Stimulated activated CD4-positive, alpha-beta T cell treated with anti-CD3 and anti-CD28 coated beads, Interleukin-2, amount 100 ng/mL, for 48 hours (primary cell): ENCODE measurements at places on chromosomes 11 and 22.
A peak's percentile ranks its signal among the peaks of the same experiment; 100 is the strongest.

DNA sequence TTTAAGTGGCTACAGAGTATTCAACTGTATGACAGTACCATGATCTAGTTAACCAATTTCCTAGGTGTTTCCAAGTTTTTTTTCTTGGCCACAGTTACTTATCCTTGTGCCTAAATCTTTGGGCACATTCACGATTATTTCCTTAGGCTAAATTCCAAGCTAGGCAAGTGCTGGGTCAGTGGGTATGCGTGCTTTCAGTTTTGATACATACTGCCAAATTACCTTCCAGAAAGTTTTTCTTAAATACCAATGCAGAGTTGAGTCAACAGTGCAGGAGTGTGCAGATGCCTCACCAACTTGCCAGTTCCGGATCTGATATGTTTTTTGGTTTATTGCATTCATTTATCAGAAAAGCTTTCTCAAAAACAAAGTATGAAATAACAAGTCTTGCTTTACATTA is 67.9 kb upstream of the OR4B1 start:
- no peak for DNase-seq

DNA sequence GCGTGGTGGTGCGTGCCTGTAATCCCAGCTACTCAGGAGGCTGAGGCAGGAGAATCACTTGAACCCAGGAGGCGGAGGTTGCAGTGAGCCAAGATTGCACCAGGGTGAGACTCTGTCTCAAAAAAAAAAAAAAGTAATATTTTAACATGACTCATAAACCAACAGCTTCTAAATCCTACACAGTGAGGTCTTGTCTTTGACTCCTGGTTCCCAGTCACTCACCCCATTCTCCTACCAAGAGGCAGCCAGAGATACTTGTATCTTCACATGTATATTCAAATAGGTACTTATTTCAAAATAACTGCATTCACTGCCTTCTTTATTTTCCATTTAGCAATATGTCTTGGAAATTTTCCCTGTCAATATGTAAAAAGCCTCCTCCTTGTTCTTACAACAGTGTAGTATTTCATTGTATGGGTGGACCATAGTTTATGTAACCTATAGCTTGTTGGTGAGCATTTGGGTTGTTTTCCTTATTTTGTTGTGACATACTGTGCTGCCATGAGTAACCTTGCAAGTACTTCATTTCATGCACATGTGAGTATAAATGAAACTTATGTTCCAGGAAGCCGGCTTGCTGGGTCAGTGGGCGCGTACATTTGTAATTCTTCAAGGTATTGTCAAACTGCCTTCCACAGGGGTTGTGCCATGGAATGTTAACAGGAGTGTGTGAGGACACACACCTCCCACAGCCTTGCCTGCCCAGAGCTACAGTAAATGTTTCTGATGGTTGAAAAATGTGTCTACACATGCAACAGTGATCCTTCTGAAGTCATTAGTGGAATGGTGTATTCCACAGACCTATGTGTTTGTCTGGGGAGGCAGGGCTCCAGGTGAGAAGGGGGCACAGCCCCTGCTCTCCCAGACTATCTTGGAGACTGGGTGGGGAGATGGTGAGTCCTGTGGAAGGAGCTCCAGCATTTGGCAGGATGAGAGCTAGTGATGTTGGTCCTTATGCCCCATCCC is 47.9 kb downstream of the OSBP2 start:
- DNase-seq = no peak

GRCh38 chr11:28679795-28680468 is 571.7 kb downstream of the METTL15 start:
- DNase-seq = no peak

DNA sequence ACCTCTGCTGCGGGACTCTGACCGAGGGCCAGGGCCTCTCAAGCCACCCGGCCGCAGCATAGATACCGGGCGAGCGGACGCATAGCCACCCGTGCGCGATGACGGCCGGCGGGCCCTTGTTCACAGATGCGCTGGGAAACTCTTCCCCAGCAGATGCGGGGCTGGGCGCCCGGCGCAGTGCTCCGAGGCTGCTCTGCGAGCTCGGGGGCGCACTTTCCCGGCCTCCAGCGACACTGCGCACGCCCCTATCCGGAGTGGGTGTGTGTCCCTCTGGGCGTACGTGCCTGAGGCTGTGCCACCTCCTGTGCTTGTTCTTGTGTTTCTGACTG is 104.7 kb upstream of the E2F8 start:
- no peak for DNase-seq

DNA sequence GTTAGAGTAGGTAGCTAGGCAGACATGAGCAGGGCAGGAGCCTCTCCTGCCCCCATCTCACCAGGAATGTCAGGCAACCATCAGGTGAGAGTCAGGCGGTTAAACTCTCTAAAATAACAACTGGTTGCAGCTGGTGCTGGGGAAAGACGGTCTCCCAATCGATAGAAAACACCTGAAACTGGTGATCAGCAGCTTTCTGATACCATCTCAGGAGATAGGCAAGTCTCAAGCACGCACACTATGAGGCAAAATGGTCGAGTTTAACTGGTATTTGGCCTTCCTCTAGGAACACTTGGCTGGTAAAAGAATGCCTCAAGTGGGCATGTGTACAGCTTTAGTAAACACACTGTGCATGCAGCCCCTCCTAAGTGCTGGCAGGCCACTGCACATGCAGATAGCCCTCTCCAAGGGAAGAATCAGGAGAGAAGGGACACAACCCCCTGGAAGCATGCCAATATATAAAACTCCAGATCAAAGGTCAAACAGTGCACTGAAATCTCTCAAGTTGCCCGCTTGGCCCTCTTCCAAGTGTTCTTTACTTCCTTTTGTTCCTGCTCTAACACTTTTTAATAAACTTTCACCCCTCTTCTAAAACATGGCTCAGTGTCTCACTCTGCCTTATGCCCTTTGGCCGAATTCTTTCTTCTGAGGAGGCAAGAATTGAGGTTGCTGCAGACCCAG is 88.7 kb downstream of the USP35 start:
- no peak for DNase-seq

DNA sequence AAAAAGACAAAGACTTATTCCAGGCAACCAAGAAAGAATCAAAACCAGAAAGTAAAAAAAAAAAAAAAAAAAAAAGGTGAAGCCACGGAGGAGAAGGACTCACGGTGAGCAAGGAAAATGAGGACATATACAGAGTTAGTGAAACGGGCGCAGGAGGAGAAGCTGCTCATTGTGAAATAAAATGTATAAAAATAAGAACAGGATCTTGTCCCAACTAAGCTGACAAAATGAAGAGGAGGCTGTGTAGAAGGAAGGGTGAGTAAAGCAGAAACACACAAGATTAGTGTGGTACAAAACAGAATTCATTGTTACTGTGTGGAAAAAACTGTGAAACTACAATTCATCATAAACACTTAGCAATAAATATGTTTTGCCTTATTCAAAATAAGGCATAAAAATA is 7.6 kb downstream of the IL17REL start:
- DNase-seq = no peak

DNA sequence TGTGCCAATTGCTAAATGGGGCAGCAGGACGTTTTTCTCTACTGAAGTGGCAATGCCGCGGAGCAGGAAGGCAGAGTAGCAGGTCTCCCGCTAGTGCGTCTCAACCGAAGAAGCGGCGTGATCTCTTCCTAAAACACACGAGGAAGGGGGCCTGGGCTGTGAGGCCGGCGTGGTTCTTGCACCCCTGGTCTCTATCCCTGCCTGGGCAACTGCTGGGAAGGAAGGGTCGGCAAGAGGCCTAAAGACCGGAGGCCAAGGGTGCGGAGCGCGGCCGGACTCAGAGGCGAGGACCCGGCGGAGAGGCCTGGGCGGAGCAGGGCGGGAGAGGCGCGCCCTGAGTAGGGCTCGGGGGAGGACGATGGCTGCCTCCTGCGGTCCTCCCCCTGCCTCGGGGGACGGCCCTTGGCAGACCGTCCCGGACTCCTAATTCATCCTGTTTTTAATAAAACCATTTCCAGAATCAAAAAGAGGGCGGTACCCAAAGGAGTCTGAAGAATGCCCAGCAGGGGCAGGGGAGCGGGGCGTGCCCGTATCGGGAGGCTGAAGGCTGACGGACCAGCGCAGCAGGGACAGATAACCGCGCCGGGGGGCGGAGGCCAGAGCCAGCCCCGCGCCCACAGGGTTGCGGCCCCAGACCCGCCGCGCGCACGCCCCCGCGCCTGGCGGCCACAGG is 572 bp upstream of the APLP2 start:
- peak; percentile 21 for DNase-seq

DNA sequence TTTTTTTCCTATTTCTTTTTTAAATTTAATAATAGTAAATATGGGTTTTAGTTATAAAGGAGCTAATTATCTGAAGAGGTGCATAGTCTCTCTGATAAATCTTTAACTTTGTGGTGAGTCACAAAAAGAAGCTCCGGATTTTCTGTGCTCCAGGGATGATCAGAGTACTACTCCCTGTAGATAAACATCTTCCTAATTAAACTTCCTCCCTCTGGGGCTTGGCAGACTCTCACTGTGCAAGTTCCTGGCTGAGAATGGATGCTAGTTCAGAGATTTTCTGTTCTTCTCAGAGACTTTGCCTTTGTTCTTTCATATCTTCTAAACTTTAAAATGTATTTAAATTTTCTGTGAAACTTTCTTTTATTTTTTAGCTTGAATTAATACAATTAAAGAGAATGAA is at the start of gene OR10G7:
OR10G7 (minus strand) TSS at position 72 of the 400 bp plus-strand sequence. CDS start 2,324 bp downstream, outside the sequence.
- no peak for DNase-seq

DNA sequence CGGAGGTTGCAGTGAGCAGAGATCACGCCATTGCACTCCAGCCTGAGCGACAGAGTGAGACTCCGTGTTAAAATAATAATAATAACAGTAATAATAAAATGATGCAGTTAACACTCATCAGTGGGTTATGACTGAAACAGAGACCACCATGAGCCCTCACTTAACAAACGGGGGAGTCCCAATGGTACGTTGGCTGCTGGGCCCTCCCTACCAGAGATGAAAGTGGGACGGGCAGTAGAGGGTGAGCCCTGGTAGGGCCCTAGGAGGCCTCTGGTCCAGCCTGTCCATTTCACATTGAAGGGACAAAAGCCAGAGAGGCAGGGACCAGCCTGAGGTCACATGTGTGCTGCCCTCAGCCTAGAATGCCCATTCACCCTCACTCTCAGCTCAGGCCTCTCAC is 13.7 kb upstream of the KIAA0930 start:
- DNase-seq = no peak

- DNase-seq = no peak
Measured at GRCh38 chr22:44942056-44942455, 67.7 kb downstream of the PHF21B start.

- no peak for DNase-seq
Measured at GRCh38 chr11:65662247-65662798, 393 bp downstream of the RELA start.

DNA sequence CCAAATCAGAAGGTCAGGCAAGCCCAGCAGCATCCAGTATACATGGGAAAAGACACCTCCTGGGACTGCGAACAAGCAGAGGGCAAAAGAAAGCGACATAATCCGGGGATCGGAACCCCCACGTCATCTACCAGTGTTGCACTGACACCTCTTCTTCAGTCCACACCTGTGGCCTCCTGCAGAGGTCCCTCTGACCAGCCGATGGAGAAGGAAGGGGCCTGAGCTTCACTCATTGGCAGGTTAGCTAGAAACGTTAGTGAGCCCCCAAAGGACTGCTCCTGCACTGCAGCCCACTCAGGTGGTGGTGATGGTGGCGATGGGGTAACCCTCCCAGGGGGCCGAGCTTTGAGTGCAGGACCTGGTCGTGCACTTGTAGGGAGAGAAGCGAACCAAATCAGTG is 22.1 kb downstream of the ASCL2 start:
- no peak for DNase-seq

DNA sequence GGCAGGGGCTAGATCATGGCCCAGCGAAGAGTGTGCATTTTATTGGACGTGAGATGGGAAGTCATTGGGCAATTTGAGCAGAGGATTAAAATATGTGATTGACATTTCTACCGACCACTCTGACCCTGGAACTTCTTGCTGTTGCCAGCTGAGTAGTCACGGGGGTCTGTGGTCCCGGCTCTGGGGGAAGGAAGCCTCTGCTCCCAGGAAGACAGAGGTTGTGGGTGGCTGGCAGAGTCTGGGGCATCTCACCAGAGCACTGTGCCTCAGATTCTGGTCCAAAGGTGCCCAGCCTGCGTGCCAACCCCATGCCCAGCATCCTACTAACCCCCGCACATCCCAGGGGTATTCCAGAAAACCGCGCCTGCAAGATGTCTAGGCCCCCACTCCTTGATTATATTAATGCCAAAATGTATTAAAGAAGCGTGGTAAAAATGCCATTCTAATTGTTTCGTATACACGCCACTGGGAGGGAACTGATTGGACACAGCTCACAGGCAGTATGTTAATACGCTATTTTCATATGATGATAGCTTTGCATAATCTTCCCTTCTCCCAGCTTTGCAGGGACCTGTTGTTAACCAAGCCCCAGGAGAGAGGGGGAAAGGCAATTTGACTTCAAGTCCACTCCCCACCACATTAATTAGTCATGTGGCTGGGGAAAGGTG is 25.3 kb upstream of the LMO1 start:
- DNase-seq = no peak

DNA sequence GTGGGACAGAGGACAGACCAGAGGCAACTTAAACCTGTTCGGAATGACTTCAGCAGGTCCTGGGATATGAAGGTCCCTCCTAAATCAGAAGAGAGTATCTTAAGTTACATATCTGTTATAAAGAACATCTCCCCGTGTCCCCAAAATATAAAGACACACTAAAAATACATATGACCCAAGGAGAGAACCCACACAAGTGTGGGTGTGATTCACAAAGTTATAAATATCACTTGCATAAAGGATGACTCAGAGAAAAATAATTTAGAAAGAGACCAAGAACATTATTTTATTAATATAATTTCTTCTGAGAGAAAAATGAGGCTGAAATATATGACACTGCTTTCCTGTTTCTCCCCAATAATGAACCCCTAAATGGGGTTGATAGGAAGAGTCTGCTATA is 14.2 kb downstream of the OR5B21 start:
- no peak for DNase-seq

DNA sequence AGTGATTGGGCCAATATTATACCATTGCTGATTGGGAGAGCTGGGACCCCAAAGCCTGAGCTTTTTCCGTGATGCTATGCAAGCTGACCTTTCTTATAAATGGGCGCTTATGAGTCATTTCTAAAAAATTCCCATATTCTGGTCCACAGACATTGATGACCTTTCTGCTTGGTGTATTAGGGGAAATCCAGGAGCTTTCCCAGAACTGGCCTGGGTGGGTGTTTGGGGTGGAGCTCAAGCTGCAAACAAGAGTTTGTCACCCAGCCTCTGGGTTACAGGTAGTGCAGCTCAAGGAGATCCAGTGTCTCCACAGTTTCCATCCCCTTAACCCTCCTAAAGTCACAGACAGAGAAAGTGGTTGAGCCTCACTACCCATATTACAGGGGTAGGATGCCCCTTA is 67.7 kb downstream of the CCDC81 start:
- no peak for DNase-seq

GRCh38 chr11:108916935-108917334 is 252.1 kb downstream of the DDX10 start:
- DNase-seq = no peak

GRCh38 chr11:45665206-45665932 is at the start of gene CHST1:
Gene CHST1, minus strand, starts transcription at chr11:45665622. Its CDS starts 14,699 bp downstream, at chr11:45650923.
- no peak for DNase-seq

GRCh38 chr22:27761000-27761399 is 40.6 kb downstream of the MN1 start:
- DNase-seq = no peak
